ENCODE measurements at places on chromosomes 6 and 20.

DNA sequence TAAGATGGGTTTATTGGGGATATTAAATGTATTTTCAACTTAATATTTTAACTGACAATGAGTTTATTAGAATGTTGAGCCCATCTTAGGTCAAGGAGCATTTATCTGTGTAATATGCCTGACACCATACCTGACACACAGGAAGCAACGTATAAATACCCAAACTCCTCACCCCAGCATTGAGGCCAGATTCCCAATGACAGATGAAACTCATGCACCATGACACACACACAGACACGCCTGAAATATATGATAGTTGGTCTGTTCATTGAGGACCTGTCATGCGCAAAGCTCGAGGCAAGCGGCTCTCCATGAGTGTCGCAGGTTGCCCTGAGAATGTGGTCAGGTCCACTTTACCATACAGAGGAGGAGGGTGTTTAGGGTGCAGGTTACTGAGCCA is 64.1 kb downstream of the GFOD1 start:
- no peak for DNase-seq

GRCh38 chr6:159461998-159462397 is 231.0 kb downstream of the SOD2 start:
- DNase-seq: no peak

GRCh38 chr6:87944541-87944954 is 103.1 kb upstream of the SPACA1 start:
- DNase-seq: no peak

- no peak for DNase-seq
Measured at GRCh38 chr6:168866534-168866933, 387.1 kb downstream of the THBS2 start.

- no peak for DNase-seq
Measured at GRCh38 chr20:840858-841567, 7.5 kb downstream of the FAM110A start.

GRCh38 chr20:9301129-9302090 is 213.0 kb upstream of the LAMP5 start:
- DNase-seq: peak; percentile 9

GRCh38 chr20:19785983-19786285 is 27.9 kb downstream of the RIN2 start:
- no peak for DNase-seq

GRCh38 chr6:70072540-70073179 is 206.3 kb downstream of the COL19A1 start:
- no peak for DNase-seq

- DNase-seq: no peak
Measured at GRCh38 chr6:170096191-170096802, 194.6 kb downstream of the DLL1 start.

DNA sequence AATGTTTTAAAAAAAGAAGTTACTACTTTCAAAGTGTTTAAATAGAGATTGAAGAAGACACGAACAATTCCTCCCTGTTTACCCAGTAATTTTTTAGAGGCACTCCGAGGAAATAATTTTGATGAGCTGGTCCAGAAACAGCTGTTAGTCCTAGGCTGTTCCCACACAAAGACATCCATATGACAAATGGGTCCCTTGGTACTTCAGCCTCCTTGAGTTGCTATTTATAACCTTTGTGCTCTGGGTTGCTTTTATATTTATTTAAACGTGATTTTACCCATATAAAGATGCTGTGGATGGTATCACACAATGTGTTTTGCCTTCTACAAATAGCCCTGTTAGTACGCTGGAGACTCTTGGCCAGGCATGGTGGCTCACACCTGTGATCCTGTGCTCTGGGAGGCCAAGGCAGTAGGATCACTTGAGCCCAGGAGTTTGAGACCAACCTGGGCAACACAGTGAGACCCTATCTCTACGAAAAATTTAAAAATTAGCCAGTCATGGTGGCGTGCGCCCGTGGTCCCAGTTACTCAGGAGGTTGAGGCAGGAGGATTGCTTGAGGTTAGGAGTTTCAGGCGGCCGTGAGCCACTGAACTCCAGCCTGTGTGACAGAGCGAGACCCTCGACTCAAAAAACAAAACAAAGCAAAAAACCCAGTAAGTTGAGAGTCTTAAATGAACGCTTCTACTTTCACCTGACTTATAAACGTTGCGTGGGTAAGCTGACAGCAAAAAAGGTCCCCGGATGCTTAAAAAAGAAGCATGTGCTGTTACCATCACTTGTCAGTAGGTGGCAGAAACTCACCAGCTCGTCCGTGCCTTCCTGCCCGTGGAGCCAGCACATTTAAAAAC is 56.9 kb upstream of the ARMH2 start:
- DNase-seq: peak; percentile 21

- no peak for DNase-seq
Measured at GRCh38 chr20:57481281-57481711, 43.6 kb downstream of the CTCFL start.

- no peak for DNase-seq
Measured at GRCh38 chr6:26032340-26033084, 54.7 kb upstream of the HFE start.

DNA sequence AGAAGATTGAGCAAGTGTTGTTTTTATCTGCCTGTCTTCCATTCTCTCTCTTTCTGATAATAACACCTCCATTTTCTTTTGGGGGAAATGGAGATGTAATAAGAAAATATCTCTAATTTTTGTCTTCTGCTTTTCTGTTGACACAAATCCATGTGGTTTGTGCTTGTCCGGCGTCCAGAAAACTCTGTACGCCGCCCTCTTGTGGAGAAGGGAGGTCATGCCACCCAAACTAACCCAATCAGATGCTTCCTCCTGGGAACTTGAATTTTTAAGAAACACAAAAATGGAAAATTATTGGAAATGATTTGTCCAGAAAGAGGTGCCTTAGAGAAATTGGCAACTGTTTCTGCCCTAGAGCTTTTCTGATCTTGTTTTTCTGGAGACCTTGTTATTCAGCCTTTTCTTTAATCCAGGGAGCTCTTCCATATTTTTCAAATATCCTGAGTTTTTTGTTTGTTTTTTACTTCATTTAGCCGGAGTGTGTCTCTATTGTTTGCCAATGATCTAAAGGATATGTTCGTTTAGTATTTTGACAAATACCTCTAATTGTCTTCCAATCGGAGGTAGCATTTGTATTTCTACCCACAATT is 17.8 kb upstream of the FNDC1 start:
- DNase-seq: no peak

DNA sequence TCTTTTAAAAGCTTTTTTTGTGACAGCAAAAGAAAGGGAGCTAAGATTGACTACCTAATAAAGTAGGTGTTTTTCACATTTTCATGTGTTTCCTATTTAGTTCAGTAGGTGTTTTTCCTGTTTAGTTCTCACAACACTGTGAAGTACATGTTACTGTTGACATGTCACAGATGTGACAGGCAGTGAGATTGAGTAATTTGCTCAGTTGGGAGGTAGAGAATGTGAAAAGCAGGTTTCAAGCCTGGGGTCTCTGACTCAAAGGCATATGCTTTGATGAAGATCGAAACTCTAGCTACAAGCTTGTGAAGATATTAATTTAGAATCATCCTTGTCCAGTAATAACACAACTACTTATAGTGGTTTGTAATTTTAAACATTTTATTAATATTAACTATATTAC is 43.1 kb downstream of the SLX4IP start:
- DNase-seq: no peak

DNA sequence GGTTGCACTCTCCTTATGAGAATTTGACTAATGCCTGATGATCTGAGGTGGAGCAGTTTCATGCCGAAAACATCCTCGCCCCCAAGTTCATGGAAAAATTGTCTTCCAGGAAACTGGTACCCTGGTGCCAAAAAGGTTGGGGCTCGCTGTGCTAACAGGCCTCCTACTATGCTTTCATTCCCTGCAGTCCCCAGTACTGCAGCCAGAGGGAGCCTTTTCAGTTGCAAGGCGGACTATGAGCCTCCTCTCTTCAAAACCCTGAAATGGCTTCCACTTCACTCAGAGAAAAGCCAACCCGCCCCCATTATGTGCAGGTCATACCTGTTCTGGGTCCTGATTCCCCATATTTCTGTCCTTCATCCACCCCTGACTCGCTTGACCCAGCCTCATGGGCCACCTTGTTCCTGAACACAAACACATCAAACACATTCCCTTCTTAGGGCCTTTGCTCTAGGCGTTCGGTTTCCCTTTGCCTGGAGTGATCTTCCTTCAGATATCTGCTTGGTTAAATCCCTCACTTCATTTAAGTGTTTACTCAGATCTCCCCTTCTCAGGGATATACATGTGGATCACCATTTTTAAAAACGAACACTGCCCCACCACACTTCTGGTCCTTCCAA is 173.7 kb downstream of the PHACTR1 start:
- DNase-seq: no peak

- no peak for DNase-seq
Measured at GRCh38 chr6:45717715-45718114, 297.9 kb downstream of the CLIC5 start.

DNA sequence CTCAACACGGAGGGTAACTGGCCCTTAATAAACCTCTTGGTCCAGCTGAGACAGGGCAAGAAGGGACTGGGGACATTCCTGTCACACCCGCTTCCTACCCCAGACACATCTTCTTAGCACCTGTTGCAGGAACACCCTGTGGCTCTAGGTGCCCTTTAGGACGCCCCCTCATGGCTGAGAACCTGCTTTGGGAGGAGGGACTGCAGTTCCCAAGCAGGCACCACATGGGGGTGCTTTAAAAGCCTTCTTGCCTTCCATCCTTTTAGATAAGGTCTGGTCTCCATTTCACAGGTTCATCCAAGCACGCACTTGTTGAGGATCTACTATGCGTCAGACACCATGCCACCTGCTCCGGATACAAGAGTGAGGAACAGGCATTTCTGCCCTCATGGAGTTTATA is 26.6 kb downstream of the NSFL1C start:
- no peak for DNase-seq

DNA sequence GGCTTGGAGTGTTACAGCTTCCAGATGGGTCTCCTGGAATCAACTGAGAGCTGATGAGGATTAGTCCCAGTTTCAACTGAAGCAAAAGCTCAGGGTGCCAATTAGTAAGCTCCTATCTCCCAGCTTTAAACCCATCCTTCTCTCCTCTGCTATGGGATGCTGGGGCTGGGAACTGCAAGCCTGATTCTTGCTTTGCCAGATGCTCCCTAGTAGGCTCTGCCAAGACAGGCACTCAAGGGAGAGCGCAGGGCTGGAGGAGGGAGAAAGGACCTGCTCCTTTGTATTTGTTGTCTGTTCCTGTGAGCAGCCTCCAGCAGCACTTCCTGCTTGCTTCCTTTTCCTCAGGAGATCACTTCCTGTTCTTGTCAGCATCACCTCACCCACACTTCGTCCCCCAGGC is 309.7 kb downstream of the KIF16B start:
- no peak for DNase-seq

DNA sequence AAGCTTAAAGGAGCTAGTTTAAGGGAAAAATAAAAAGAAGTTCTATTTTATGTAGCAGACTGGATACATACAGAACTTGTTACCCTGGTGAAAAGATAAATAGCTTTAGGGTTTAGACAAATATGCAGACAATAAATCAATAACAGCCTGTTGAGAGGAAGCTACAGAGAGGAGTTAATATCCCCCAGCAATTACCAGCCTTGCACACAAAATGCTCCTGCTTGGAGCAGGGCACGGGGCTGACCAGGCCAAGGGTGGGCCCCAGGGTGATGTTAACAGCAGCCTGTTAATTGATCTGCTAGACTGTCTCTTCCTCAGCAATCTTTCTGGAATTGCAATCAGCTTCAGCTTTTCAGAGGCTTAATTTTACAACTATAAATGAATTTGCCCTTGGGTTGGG is 125.1 kb upstream of the SOX4 start:
- no peak for DNase-seq

GRCh38 chr6:128560966-128561365 is 40.6 kb upstream of the PTPRK start:
- DNase-seq: no peak

DNA sequence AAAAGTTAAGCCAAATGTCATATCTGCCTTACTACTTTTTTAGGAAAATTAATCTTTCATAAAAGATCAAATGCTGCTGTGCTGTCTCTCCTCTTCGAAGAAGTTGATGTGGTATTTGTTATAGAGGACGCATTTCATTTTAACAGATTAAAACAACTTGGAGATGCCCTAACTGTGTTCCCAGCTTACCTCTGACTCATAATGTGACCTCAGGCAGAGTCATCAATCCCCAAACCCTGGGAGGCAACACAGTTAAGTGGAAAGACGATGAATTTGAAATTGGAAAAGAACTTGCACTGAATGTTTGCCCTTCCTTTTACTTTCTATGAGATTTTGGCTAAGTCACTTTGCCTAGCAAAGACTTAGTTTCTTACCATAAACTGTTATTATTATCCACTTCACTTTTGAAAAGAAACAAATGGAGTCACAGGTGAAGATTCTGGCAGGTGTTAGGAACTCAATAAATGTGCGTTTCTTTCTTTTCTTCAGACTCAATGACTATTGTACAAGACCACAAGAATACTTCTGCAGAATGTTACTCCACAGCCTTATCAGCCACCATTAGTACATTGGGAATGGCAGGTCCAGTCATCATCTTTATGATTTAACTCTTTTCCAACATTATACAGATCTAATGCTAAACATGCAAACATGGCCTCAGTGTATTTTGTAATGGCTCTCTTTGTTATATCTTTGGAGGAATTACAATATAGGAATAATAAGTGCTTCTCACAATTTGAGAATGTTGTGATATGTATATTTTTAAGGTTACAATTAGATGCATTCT is 102.6 kb downstream of the COL21A1 start:
- DNase-seq: no peak

DNA sequence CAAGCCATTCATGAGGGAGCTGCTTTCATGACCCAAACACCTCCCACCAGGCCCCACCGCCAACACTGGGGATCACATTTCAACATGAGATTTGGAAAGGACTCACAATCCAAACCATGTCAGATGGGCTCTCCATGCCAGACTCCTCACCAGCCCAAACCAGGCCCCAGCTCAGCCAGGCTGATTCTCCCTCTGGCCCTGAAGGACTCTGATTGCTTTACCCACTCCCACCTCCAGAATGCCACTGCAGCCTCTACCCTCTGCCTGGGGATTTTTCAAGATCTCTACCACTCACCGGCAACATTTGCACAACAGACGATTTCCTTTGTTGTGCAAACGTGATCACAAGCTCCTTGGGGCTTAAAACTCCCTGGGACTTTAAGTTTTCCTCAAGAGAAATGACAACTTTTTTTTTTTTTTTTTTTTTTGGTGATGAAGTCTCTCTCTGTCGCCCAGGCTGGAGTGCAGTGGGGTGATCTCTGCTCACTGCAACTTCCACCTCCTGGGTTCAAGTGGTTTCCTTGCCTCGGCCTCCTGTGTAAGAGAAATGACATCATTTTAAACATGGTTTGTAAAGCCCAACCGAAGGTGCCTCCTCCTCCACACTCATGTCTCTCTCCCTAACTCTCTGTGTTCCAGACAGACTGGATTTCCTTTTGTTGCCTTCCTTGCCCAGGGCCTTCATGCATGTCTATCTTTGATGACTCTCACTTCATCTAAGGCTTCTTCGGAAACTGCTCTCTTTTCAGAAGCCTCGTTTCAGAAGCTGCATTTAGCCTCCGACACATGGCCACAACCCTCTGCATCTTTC is 147.0 kb downstream of the CDH26 start:
- no peak for DNase-seq

GRCh38 chr20:40718982-40719729 is 30.1 kb upstream of the MAFB start:
- DNase-seq: no peak

All from anterior cingulate cortex (tissue), 58 donors.